ENCODE measurements at places on chromosomes 7 and 10. TPM values are rescaled to one million over a fixed set of nuclear protein-coding genes. Genes with fewer than 3 reads are reported as not detected.
A peak's percentile ranks its signal among the peaks of the same experiment; 100 is the strongest.

The MINDY4 gene
- 2.3 TPM for total RNA-seq

The ETV1 gene
- 83.2 TPM for total RNA-seq

DNA sequence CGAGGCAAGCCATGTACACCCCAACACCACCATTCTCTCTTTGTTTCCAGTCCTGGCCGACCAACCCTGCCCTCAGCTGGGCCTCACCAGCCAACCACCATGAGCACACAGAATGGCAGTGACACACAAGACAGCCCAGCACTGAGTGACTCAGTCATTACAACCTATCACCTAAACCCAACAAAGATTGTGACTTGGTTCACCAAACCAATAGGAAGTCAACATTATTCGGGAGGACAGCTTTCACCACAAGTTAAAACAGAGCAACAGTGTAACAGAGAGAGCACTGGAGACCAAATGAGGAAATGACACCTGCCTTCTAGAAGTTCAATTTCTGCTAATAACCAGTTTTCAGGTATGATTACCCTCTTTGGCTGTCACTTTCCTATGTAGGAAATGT, 72.1 kb downstream of the DNMBP start:
- no peak overlapping the region for H3K4me3 ChIP-seq
- no peaks in the 10 kb centered on the region for H3K36me3 ChIP-seq
- H3K27ac ChIP-seq, result no peak overlapping the region
- H3K27me3 ChIP-seq, result no peaks in the 10 kb centered on the region
- H3K4me1 ChIP-seq, result no peaks in the 10 kb centered on the region

GRCh38 chr10:7819121-7819460, 786 bp downstream of the TAF3 start:
- peak overlapping the region; percentile 99 for H3K4me3 ChIP-seq
- H3K27ac ChIP-seq, result peak overlapping the region; percentile 83
- H3K4me1 ChIP-seq, result peaks cover 22% of the 10 kb centered on the region
- no peaks in the 10 kb centered on the region for H3K36me3 ChIP-seq

DNA sequence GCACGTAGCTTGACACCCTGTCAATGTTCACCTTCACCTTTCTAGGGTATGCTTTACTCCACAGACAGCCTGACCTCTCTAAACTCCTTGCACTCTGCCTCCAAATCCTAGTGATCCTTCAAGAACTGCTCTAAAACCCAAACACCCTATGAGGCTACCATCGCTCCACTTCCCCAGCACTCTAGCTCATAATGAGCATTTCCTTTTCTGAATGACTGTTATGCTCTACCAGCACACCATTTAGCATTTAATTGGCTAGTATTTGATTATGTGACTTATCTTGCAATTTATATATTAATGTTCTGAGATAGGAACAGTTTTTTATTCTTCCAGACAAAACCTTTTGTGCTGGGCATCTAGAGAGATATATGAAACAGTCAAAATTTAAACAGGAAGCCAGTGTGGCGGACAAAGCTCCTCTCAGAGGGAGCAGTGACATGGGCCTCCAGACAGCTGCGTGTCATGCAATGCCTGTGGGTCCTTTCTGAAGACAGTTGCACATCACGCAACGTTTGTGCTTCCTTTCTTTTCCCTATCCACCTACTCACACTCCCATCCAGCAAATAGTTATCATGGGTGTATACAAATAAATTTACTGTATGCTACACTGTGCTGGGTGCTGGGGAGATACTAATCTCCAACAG, 86.3 kb downstream of the ALOX5 start:
- no peaks in the 10 kb centered on the region for H3K27me3 ChIP-seq
- peak overlapping the region; percentile 43 for H3K27ac ChIP-seq
- H3K4me1 ChIP-seq, result peaks cover 13% of the 10 kb centered on the region
- no peak overlapping the region for H3K4me3 ChIP-seq

The ACSM6 gene
- not detected for total RNA-seq

The MINPP1 gene
- 5.4 TPM for total RNA-seq

DNA sequence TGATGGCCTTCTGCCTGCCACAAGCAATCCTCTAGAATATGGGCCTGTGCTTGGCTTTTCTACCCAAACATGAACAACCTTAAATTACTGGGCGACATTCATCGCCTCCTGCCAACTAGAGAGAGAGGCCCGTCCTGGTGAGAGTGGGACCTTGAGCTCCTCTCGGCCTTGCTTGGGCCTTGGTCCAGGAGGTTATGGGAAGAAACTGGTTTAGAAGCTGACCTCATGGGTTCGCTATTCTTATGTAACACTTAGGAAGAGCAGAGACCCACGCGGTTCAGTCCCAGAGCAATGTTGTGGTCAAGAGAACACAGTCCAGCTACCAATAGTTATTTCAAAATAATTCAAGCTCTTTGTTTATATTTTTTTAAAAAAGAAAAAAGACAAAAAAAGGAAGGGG, 176.3 kb upstream of the ZNF32 start:
- no peaks in the 10 kb centered on the region for H3K36me3 ChIP-seq
- peak; percentile 65 for DNase-seq
- H3K4me1 ChIP-seq, result peaks cover 58% of the 10 kb centered on the region

- H3K4me3 ChIP-seq, result no peak overlapping the region
- no peak for DNase-seq
- H3K4me1 ChIP-seq, result peaks cover 14% of the 10 kb centered on the region
- H3K27ac ChIP-seq, result no peak overlapping the region
These were observed 3.8 kb downstream of the WDR91 start for GRCh38 chr7:135207406-135208101.
